Stimulated activated CD4-positive, alpha-beta T cell treated with anti-CD3 and anti-CD28 coated beads, TNF-alpha, amount 100 ng/mL, for 24 hours (primary cell): ENCODE measurements at places on chromosomes 12 and 14.

- no peak for DNase-seq
Measured at GRCh38 chr12:48078901-48079300, 27.0 kb downstream of the SENP1 start.

DNA sequence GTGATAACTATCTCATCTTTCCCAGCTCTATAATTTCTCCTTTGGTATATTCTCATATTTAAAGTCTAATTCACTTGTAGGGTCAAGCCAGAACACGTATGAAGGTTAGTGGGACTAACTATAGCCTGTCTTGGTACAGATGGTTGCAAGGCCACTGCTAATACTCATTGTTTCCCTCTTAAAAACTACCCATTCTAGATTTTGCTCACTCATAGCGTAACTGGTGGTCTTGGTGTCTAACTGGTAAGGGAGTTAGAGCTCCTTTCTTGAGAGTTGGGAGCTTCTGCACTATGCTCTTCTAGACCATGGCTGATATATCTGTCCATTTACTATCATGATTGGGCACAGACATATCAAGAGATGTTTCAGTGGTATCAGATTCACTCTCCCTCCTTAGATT lies 8.8 kb downstream of the MGP start:
- DNase-seq: no peak

GRCh38 chr14:85279407-85279806 lies 250.5 kb upstream of the FLRT2 start:
- DNase-seq: no peak

DNA sequence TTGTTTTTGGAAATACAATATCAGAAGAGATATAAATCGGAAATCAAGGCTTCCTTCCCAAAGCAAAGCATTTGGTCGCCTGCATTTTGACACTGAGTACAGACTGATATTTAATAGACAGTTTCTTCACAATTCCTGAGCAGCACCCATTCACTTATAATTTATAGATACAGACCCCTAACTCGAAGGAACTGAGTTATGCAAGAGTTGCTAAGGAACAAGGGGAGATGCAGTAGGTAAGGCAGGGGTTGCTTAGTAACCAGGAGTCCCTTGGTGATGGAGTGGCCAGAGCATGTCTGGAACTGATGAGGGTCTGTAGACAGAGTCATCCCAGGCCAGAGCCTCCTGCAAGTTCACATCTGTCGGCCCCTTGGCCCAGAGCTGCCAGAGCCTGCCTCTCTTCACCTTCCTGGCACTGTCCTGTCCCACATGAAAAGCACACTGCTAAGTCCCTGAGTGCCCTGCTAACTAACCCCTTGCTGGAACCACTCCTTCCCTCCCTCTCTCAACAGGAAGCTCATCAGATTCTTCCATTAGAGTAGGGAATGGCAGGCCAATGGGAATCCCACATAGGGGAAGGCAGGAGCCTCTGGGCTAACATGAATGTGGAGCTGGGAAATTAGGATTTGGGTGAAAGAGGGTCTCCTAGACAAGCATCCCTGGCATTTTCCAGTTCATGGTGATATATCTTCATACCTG lies 3.6 kb upstream of the DHRS2 start:
- no peak for DNase-seq
